M059J (cell line): ENCODE measurements at places on chromosomes 2 and 18.

DNA sequence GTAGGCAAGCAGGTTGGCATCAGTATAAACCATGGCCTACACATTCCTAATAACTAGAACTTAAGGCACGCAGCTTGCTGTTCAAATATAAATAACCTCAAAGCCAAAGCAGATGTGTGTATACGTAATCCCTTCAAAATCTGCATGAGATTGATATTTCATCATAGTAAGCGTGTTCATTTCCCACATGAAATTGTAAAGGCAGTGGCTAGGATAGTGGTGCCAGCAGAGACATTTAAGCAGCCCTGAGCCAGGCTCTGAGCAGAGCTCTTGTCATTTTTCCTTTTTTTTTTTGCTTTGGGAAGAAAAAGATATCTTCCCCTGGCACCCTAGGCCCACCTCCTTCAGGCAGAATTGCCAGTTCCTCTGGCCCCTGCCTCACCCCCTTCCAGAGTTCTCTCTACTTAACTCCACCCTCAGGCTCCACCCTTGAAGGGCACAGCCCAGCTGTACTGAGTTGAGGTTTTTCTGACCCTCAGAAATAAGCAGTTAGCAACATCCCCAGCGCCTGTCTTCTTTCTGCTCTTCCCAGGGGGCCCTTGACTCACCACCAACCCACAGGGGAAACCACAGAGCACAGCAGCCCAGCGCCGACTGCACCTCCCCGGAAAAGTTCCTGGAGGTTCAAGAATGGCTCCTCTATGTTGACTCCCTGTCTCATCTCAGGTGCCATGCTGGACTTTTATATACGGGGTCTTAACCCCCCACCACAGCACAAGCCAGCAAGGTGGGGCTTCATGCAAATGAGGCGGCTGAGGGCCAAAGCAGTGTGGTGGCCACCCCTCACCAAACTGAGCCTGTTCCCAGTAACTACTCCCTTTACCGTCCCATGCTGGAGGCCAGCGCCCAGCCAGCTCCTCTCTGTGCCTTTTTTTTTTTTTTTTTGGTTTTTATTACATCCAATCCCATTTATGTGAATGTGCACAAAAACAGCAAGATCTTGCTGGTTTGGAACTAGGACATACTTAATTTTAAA lies 84.7 kb downstream of the EHD3 start:
- DNase-seq = peak; percentile 90

DNA sequence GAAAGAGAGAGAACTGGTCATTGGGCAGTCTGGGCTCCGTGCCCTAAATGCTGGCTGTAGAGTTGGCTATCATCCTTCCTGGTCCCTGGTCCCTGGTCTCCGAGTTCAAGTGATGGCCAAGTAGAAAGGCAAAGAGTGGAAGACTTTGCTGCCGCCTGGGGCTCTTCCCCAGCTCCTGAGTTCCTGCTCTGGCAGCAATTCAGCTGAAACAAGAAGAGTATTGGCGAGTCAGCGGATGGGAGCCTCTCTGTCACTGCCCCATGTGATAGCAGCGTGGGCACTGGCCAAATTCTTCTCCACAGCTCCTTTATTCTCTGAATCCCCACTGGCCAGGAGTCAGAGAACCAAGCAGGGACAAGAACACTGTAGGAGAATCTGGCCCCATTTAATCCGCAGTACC lies 351.0 kb upstream of the POU3F3 start:
- no peak for DNase-seq

GRCh38 chr2:207163053-207163755 lies 2.5 kb downstream of the KLF7 start:
- peak; percentile 95 for DNase-seq

GRCh38 chr2:38660282-38660681 lies 5.6 kb upstream of the GALM start:
- no peak for DNase-seq

DNA sequence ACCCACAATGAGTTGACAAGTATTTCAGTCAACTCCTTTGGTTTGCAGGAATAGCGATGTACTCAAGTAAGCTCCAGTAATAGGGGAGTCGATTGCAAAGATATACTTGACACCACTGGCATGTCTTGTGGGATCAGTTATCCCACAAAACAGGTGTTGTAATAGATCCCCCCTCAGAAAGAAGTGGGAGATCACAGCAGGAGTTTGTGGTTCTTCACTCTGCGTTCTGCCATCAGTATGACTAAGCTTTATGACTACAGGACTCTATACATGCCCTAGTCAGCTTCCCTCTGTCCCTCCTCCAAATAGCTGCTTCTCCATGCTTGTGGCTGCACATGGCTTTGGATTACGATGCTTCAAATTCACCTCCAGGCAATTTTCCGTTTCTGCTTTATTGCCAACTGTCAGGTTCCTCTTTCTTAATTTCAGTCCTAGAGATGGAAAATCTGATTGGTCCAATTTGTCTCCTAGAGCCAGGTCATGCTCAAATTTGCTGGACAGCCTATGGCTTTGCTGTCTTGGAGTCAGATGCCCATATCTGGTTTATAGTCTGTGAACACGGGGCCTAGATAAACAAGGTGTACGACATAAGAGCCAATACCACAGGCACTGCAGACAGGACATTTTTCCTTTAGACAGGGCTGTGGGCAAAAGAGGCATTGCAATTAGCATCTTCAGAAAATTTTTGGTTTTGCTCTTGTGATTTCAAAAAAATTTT lies 221.7 kb downstream of the PAX3 start:
- peak; percentile 87 for DNase-seq

GRCh38 chr2:108538000-108538625 lies 3.8 kb downstream of the LIMS1 start:
- DNase-seq = peak; percentile 7

DNA sequence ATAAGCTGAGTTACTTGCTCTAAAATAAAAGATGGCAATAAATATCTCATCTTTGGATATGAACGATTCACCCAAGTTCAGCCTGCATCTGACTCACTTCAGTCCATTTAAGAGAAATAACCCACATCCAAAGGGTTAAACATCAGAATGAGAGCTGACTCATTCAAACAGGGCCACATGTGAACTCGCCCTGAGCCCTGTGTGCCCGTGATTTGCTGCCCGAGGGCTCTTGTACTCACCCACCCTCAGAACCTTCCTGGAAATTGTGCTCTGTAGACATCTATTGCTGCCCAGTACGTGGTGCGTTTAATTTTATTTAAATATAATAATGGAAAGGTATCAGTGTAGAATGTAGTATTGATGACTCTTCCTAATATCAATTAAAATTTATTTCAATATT lies 66.9 kb upstream of the RBM44 start:
- DNase-seq = peak; percentile 89

DNA sequence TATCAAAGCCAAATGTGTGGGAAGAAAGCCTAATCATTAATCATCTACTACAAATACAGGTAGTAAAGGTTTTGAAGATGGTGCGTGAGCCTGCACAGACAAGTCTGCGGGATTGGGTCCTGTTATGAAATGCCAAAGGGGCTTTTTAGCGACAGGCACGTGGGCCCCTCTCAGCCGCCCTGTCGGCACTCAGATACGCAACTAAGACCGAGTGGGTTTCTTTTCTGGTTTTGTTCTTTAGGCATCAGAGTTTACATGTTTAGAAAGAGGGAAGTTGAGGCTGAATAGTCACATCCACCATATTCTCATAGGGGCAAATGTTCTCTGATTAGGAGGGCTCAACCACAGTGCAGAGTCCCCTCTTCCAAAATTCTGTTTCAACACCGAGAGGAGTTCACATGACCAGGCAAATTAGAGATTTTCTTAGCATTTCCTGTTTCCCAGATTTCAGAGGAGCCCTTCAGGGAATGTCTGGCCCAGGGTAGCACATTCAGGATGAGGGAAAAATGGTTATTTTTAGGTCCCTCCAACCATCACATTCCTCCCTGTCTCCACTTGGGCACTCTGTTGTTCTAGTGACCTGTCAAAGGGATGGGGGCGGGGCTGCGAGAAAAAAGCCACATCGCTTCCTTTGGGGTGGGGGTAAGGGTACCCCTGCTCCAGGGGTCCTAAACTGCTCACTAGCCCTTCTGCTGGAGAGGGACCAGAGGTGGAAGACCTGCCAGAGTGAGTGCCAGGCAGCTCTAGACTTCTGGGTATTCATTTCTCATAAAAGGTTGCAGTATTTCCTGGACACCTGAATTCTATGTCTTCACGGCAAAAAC lies 159.2 kb downstream of the BCL2 start:
- no peak for DNase-seq

GRCh38 chr2:177076636-177077179 lies 135.9 kb upstream of the HNRNPA3 start:
- no peak for DNase-seq

DNA sequence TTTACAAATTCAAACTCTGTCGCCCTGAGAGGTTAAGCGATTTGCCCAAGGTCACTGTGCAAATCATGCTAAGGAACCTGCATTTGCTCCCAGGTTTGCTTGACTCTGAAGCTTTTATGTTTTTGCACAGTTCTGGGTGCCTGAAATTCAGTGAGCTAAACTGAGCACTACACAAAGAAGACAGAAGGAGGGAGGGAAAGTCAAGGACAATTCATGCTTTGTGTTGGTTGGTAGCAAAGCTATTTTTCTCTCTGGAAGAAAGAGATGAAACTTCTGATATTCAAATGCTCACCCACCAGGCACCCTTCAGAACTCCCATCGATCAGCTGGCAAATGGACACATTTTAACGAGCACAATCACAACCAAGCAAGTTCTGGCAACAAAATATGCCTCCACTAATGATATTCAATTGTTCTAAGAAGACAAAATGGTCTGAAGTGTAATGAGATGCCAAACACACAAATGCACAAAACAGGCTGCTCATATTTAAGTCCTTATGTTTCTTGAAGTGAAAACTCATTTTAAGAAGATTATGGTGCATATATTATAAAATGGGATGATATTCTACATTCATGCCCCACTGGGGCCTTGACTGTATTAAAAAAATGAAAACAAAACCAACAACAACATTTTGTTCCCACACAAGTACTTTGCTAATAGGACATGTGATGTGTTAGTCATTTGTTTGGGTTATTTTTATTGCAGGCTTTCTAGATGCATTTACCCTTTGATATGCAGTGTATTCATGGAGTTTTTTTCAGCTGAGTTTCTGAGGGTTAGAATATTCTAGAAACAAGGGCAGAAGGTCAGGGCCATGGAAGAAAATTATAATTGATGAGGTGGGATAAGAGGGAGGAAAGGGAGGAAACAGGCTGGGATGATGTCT lies 445.6 kb upstream of the CELF4 start:
- DNase-seq = peak; percentile 5

DNA sequence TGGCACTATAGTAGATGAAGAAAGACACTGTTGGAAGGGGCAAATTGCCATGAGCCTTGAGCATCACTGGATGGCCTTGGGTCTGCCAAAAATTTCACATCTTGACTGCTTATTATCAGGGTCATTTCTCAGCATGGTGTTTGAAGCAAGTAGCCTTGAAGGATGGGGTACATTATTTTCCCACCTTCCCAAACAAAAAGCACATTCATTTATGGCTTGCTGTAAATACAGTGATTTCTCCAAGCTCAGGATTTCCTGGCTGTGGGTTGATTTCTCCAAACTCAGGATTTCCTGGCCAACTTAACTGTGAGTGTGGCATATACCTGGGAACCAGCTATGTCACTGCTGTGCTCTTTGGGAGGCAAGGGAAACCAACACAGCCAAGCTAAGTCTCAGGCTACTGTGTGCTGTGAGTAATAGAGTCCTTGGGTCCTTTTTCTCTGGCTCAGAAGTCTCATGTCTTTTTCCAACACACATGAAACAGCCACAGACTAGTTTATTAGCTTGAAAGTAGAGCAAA lies 116.6 kb downstream of the SPHKAP start:
- no peak for DNase-seq

DNA sequence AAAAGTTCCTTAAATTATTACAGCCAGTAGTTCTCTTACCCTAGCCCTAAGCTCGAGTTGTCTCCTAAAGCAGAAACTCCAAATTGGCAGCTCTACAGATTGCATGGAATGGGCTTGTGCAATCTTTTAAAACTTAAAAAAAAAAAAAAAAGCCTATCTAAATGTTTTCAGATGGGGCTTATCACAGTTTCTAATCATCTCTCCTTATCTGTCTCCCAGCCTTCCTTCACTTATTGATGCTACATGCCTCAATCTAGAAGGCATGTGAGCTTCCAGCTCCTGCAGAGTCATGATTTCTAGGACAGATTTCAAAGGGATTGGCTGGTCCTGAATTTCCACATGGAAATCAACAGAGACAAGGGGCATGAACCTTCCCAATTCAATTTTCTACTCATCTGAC lies 33.1 kb upstream of the PELI1 start:
- no peak for DNase-seq

GRCh38 chr18:12656938-12657683 lies 796 bp downstream of the SPIRE1 start:
- peak; percentile 39 for DNase-seq

GRCh38 chr2:25315316-25315680 lies 26.4 kb downstream of the DNMT3A start:
- no peak for DNase-seq

DNA sequence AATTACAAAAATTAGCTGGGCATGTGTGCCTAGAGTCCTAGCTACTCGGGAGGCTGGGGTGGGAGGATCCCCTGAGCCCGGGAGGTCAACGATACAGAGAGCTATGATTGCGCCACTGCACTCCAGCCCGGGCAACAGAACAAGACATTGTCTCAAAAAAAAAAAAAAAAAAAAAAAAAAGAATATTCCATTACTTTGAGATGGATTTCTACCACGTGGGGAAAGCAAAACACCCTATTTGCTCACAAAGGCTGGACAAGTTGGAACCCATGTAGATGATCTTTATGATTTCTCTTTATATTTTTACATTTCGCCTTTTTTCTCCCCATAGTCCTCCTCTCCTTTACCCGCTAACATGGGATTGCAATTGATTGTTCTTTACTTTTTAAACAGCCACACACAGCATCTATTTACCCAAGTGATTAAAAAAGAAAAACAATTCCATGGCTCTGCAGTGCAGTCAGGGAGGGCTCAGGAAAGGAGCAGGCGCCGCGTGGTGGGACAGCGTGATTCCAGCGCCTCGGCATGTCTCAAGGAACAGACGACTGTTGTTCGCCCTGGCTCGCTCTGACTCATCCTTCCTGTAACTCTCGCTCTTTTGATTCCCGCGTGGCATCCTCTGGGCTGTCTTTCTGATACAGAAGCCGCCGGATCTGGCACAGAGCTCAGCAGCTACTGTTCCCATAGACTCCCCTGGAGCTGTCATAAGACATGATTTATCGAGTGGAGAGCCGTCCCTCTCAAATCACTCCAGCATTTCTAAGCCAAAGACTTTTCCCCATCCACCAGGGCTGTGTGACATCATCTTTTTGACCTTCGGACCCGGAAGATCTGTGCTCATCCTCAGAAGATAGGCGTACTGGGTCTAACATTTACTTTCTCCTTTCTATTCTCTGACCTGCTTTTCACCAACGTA lies 230.4 kb upstream of the AGAP1 start:
- peak; percentile 91 for DNase-seq

GRCh38 chr2:54641988-54642387 lies 81.5 kb upstream of the EML6 start:
- no peak for DNase-seq

- DNase-seq = no peak
These were observed 90.2 kb downstream of the SMIM21 start for GRCh38 chr18:75337348-75337747.
